ENCODE measurements at places on chromosomes 1 and 21.

DNA sequence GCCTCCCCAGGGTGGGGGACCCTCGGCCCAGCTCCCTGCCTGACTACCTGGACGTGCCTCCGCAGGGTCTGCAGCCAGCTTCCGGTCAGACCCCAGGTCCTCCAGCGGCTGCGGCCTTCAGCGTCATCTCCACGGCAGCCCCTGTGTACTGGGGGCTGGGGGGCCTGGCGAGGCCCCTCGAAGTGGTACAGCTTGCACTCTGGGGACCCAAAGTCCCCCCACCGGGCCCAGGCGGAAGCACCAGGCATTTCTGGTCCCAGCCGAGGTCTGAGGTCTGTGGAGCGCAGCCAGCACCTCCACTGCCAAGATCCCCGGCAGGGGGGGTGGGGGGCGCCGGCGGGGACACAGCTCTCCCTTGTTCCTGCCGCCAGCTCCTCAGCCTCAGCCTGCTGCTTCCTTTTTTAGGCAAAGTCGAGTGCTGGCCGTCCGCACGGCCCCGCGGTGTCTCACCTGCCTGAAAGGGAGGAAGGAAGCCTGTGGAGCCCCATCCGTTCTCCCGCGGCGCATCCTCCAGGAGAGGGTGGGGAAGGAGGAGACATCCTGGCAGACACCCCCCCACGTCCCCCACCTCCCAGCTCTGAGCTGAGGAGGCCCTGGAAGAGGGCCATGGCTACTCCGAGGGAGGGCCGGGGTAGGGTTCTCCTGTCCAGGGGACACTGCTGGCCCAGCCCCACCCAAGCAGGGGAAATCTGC is 1.2 kb upstream of the VWA1 start:
- DNase-seq: no peak

DNA sequence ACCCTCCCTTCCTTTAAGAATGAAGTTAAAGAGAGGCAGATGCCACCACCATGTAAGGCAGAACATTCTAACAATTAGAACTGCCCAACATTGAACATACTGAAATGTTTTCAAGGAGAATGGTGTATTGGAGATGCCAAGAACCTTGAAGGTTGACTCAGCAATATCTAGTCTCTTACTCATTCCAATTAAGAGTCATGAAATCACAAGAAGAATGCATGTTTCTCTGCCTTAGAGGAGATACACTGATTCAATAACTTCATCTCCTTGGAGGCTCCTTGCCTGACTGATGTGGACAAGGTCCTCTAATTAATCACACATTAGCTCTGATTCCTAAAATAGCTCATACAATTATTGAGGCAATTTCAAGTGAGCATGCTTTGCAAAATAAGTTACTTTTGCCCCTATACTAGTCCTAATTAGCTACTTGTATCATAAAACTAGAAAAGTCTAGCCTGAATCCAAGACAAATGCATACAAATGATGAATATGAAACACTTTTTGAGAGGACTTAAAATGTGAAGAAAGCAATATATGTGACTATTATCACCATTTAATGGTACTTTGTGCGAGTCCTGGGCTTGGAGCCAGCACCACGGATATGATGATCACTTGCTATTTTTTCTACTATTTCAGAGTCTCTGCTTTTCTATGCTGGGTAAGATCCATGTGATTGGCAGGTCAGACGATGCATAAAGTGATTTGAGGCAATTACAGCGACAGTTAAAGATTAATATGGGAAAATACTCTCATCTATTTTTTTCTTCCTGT is 114.5 kb downstream of the DSCAM start:
- DNase-seq: no peak

DNA sequence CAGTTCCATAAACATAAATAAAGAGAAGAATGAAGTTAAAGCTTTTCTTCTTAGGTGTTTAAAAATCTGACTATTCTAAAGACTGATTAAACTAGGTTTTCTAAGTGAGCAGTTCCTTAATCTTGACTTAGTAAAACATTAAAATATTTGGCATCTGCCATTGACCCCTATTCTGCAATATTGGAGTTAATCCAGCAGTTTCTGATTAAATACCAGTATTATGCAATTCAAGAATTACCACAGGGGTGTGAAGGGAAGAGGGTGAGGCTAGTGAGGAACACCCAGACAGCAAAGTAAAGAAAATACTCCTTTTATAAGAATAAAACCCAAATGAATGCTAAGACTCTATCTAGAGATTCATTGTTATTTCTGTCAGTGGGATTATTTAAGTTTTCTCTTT is 40.9 kb downstream of the CLIC4 start:
- no peak for DNase-seq

DNA sequence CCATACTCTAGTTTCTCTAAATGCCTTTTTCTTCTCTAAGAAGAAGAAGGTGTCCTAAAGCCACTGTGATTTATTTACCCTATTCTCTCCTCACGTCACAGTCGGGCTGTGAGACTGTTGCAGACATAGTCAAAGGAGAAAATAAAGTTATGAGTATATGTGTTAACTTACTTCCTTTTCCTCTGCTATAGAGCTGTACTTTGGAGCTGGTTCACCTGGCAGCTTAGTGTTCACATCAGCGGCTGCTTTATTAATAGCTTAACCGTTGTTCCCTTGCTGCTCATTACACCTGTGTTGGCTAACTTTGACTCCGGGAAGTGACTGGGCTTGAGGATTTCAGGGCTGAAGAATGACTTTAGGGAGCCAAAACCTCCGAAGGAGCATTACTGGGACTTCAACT is 3.6 kb downstream of the PFKFB2 start:
- DNase-seq: no peak

- DNase-seq: no peak
Observed at GRCh38 chr1:107483949-107484348, 343.1 kb downstream of the NTNG1 start.

DNA sequence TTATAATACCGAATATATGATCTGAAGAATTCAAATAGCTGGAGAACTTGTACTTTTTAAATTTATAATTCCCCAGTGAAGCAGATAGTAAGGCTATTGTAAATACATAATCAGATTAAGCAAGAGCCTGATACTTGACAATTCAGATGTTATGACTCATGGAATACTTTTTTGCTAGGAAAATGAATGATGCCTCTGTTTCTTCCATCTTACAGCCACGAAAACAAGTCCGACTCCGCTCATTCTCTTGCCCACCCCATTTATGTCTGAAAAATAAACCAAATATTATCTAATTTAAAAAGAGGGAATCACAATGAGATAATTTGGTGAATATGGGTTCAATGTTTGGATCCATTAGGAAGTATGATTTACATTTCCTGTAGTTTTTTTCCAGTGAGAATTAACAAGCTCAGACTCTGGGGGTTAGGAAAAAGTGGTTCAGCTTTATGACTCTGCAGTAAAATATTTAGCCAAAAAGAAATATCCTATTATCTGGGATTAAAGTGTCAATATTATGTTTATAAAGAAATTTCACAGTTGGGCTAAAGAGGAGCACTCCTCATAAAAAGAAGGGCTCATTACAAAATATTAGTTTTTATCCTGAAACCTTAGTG is 50.4 kb upstream of the DAB1 start:
- DNase-seq: no peak

GRCh38 chr1:26530410-26530894 is 891 bp downstream of the RPS6KA1 start:
- no peak for DNase-seq

DNA sequence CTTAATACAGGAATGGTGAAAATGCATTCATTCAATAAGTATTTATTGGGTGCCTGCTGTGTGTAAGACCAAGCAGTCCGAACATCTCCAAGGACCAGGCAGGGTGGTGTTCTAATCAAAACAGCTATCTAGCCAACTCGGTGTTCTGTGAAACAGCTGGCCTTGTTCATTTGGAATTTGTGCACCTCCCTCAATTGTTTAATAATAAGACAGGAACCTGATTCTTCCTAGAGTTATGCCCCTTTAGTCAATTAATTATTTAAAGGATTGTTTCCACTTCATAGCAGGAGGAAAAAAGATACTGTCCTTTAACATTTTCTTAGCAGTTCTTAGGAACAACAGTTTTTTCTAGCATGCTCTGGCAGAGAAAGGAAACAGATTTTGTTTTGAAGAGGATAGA is 30.4 kb downstream of the S100A10 start:
- no peak for DNase-seq

DNA sequence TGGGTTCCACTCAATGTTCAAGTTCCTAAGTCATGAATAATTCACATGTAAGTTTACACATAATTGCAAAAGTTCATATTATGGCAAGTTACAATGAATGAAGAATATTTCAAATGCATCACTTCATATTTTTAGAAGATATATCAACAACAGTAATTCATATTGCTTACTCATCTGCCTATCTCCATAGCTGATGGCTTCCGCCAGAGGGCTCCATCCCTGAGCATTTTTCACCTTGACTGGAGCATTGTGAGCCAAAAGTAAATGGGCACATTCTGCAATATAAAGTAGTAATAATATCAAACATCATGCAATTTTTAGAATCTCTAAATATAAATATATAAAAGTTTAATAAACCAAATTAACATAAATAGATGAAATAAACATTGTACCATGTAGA is 29.8 kb downstream of the ANKRD13C start:
- no peak for DNase-seq

- DNase-seq: no peak
Observed at GRCh38 chr1:160671603-160672517, 25.0 kb upstream of the SLAMF1 start.

DNA sequence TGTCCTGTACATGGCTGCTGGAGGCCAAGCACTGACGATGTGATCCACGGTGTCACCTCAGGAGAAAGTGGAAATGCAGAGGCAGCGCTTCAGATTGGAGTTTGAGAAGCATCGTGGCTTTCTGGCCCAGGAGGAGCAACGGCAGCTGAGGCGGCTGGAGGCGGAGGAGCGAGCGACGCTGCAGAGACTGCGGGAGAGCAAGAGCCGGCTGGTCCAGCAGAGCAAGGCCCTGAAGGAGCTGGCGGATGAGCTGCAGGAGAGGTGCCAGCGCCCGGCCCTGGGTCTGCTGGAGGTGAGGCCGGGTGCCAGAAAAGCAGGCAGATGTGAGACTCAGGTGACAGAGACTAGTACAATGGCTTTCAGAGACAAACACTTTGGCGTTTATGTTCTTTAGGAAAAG is 7.7 kb downstream of the TRIM58 start:
- no peak for DNase-seq

GRCh38 chr1:197907846-197908616 is 5.6 kb downstream of the C1orf53 start:
- no peak for DNase-seq

DNA sequence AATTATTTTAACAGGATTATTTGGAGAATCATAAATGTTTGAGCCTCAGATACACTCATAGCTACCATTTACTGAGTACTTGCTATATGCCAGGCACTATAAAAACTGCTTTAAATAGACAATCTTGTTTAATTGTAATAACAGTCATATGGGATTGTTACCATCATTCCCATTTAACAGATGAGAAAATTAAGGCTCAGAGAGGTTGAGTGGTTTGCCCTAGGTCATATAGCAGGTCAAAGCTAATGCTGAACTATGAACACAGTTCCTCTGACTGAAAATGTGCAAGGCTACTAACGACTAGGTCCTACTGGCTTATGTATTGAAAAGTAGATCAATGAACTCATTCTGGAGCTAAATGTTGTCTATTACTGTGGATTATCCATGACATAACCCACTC is 63.4 kb downstream of the DDR2 start:
- no peak for DNase-seq

DNA sequence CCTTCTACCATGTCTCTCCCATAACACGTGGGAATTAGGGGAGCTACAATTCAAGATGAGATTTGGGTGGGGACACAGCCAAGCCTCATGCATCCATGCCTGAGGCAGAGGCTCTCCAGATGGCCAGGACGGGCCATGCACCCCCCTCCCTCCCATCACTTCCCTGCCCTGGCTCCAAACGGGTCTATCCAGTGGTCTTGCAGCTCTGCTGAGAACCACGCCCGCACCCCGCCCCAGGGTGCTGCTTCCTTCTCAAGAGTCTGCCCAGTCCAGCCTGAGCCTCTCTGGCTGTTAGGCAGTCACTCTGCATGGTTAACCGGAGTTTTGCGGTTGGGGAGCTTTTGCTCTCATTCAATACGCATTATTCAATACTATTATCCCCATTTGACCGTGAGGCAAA is 131.5 kb upstream of the TMEM51 start:
- DNase-seq: no peak

DNA sequence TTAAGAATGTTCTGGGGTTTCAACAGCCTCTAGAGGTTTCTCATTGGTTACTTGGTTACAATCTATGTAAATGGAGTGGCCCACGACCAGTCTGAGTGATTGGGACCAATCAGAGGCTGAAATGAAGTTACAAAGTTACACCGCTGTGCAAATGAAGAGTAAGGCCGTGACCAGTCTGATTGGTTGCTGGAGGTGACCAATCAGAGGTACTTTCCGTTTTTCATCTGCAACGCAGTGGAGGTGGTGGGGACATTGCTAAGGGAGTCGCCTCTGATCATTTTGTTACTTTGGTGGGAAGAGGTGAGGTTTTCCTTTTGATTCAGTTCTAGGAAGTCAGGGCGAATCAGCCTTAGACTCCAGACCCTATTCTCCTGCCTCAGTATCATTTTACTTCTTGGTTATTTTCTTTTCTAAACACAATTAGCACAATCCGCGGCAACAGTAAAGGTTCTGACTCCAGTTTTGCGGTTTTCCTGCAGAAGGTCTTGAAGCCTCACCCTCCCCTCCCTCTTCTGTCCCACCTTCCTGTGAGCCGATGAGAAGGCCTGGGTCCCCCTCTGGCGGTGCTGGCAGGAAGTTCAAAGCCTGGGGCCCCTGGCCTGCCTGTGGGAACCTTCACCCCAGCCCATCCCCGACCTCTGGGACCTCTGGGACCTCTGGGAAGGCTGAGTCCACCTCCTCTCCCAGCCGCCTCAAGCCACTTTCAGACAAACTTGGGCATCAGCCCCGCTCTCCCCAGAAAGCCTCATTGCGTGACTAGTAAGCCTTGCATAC is 38.7 kb upstream of the TTC34 start:
- peak; percentile 49 for DNase-seq

DNA sequence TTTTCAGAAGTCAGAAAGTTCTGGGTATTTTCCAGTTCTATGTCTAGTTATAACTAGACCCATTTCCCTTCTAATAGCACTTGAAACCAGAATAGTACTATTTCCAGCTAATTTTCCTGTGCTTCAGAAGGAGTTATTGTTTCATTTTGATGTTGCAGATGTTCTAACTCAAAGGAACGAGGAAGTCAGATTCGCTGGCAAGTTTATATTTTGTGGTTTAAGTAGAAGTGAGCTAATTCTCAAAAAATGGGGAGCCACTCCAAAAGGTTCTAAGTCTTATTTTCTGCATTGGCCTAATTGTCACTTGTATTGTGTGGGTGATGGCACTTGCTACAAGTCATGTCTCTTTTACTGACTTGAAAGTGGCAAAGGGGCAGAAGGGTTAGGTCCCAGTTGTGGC is 18.1 kb downstream of the CCDC185 start:
- DNase-seq: no peak

DNA sequence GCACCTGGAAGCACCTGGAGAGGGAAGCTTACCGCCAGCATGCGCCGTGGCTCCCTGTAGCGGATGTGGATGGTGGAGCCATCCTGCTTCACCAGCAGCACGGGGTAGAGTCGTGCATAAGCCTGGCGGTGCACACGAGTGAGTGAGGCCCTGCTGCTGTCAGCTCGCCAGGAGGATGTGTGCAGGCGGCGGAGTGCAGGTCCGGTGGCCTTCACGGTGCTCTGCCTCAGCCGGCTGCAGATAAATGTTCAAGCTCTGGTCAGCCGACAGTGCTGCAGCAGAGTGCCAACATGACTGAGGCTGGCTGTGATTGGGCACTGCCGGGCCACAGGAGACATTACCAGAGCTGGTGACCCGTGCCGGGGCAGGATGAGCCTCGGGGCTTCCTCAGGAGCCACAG is 1.5 kb downstream of the MRPL55 start:
- DNase-seq: no peak
